ENCODE measurements at places on chromosomes 4 and X.

DNA sequence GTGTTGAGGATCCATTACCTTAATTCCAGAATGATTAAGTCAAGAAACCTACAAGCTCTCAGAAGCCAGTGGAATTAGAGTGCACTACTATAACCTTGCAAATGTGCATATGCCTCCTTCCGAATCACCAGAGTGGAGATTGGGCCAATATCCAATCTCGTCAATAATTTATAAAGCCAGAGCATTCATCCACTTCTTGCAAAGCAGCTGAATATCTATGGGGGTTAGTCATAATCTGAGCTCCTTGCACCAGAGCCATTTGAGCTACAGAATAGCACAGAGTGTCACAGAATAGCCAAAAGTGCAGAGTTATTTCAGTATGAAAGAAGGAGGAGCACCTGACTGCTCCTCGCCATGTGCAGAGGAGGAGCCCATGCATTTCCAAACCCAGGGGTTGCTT is 69.2 kb upstream of the MTM1 start:
- DNase-seq: no peak

- DNase-seq: no peak
These were observed 7.5 kb downstream of the SEPTIN6 start for GRCh38 chrX:119685225-119686066.

- no peak for DNase-seq
These were observed 136.3 kb downstream of the HS6ST2 start for GRCh38 chrX:132821974-132822633.

GRCh38 chr4:102736636-102737549 is 23.9 kb downstream of the MANBA start:
- DNase-seq: no peak

- no peak for DNase-seq
These were observed 13.6 kb downstream of the CHST7 start for GRCh38 chrX:46587158-46587557.

DNA sequence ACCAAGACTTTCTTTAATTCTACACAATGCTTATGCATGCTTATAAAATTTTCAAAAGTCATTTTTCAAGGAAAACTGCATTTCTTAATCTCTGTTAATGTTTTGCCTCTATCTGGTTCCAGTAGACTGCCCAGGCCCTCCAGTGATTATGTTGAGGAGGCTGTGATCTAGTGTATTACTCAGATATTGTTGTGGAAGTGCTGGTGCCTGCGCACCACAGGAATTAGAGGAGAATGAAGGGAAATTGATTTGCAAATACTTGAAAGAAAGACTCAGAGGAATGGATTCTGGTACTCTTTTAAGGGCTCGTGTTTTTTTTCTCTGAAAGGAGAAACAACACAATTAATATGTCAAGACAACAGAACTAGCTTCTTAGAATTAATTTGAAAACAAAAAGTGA is 1015.1 kb downstream of the RPA4 start:
- no peak for DNase-seq

- no peak for DNase-seq
These were observed at the start of gene PALLD for GRCh38 chr4:168496834-168497233. Gene PALLD, plus strand, starts transcription at chr4:168497052.

GRCh38 chrX:47515941-47516665 is 33.1 kb upstream of the ZNF41 start:
- DNase-seq: peak; percentile 77

DNA sequence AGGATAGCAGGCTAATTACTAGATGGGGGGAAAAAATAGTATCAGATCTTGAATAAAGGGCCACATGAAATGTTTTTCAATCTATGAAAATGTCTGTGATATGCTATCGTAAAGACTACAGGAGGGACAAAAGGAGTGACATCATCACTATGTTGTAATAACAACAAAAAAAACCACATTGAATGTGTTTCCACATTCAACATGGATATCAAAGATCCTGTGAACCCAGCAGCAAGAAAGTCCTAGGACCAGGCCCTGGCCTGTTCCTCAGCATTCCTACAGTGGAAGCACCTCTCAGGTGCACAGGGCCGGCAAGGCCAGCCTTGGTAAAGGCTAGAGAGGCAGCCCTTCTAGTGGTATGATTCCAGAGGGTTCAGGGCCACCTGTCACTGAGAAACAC is 118.3 kb downstream of the RELL1 start:
- no peak for DNase-seq

- DNase-seq: no peak
These were observed 40.6 kb upstream of the PRDX4 start for GRCh38 chrX:23626651-23627050.

DNA sequence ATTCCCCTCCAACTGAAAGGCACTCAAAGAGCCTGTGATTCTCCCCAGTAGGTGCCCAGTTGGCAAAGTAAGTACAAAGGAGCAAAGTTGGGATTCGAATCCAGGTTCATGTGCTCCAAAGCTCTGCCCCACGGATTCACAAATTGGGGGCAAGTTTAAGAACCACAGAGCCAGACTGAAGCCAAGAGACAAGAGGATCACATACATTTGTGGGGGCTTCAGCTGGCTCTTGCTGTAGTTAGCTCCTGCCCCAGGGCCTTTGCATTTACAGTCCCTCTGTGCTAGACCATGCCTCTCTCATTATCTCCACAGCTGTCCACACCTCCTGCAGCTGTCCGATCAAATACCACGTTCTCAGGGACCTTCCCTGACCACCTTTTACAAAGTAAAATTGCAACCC is 18.8 kb downstream of the PNMA6F start:
- DNase-seq: no peak

DNA sequence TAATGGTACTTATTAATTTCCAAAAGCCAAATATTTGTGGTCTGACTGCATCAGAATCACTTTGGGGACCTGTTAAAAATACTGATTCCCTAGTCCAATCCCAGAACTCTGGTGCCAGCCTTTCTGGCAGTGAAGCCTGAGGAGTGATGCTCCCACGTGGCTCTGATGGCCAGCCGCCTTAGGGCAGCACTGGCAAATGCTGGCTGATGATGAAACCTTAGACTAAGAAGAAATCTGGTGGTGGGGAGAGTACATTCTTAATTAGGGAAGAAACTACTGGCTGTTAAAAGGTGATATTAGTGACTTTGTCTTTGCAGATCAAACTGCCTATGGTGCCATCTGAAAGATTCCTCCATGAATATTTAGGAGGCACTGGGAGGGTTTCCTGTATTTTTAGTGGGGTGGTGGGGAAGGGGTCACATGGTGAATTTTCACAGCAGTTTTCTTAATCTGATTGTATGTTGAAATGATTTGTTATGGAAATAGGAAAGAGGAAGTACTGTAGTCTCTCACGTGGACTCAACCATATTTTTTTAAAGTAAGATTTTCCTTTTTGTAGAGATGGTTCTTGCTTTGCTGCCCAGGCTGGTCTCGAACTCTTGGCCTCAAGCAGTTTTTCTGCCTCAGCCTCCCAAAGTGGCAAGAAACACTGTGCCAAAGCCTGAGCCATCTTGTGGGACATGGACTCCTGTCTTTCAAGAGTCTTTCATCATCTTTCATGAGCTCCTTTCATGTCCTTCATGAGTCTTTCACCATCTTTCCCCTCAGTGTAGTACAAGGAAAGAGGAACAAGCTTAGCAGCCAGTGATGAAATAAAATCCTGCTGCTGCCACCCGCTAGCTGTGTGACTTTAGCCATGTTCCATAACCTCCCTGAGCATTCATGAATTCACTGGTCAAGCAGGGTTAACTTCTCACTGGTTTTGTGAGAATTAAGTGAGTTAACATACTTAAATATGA is 90.8 kb downstream of the ZNF330 start:
- DNase-seq: no peak

DNA sequence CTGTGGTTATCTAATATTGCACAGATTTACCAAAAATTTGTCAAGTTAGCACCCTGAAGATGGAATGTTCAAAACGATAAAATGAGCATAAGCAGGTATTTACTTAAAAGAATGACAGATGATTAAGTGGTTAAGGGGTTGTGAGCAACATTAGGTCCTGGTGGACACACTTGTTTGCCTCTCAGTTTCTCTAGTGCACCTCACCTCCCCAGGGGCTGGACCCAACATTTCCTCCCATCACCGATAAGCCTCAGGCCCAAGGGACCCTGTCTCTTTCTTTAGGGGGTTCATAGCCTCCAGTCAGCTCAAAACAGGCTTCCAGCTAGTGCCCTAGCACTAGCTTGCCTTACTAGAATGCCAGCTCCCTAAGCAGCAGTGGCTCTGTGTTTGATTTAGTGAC is 88.0 kb downstream of the ATP11C start:
- DNase-seq: no peak

GRCh38 chr4:113996599-113997177 is 17.2 kb upstream of the ARSJ start:
- DNase-seq: peak; percentile 69

DNA sequence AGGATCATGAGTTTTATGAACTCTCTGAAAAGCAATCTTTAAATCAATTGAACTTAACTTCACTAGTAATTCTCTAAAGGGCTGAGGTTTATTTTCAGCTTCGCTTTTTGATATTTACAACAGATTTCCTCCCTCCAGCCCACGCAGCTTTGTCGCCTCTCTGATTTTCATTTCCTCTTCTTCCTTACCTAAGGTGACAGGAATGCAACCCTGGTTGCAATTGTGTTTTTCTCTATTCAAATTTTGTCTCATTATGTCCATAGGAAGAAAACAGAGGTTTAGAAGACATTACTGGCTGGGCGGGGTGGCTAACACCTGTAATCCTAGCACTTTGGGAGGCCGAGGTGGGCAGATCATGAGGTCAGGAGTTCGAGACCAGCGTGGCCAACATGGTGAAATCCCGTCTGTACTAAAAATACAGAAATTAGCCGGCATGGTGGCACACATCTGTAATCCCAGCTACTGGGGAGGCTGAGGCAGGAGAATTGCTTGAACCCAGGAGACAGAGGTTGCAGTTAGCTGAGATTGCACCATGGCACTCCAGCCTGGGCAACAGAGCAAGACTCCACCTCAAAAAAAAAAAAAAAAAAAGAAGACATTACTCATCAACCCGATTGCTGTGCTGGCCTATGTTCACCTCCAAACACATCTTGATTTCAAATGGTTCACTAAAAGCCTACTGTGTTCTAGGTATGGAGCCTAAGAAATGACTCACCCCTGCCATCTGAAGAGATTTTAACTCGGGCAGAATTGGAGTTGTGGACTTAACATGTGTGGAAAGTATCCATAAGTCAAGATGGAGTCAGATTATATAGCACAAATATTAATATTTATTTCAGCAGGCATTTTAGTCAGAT is 36.8 kb downstream of the VSIG4 start:
- no peak for DNase-seq

- DNase-seq: no peak
These were observed 64.8 kb downstream of the TBC1D9 start for GRCh38 chr4:140691369-140691768.

GRCh38 chr4:139801895-139802294 is 136.3 kb downstream of the MGST2 start:
- no peak for DNase-seq

- DNase-seq: no peak
These were observed 126.5 kb upstream of the HPGD start for GRCh38 chr4:174648812-174649211.

- DNase-seq: no peak
These were observed 123.7 kb downstream of the STOX2 start for GRCh38 chr4:184028561-184029374.

GRCh38 chr4:90127223-90127705 is at the start of gene CCSER1:
Gene CCSER1, plus strand, starts transcription at chr4:90127394.
- peak; percentile 65 for DNase-seq

DNA sequence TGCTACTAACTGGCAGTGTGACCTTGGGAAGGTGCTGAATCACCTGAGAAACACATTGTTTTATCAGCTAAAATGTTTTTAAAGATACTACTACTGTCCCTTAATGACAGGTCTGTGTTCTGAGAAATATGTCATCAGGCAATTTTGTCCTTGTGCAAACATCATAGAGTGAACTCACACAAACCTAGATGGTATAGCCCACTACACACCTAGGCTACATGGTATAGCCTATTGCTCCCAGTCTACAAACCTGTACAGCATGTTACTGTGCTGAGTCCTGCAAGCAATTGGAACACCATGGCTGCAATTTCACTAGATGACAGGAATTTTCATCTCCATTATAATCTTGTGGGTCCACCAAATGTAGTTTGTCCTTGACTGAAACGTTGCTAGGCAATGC is 101.3 kb upstream of the GUCY1A1 start:
- no peak for DNase-seq

GRCh38 chrX:149962859-149963757 is 24.8 kb upstream of the EOLA2 start:
- DNase-seq: peak; percentile 72

GRCh38 chr4:123386609-123387008 is 10.0 kb upstream of the SPRY1 start:
- DNase-seq: no peak

GRCh38 chrX:109775386-109775785 is 42.3 kb upstream of the ACSL4 start:
- no peak for DNase-seq

GRCh38 chr4:158625544-158625943 is 46.1 kb downstream of the C4orf46 start:
- DNase-seq: no peak

GRCh38 chr4:26020083-26020668 is 106.2 kb downstream of the SMIM20 start:
- peak; percentile 47 for DNase-seq

Measured in RKO (cell line).